ENCODE measurements at places on chromosomes 12 and 14.

DNA sequence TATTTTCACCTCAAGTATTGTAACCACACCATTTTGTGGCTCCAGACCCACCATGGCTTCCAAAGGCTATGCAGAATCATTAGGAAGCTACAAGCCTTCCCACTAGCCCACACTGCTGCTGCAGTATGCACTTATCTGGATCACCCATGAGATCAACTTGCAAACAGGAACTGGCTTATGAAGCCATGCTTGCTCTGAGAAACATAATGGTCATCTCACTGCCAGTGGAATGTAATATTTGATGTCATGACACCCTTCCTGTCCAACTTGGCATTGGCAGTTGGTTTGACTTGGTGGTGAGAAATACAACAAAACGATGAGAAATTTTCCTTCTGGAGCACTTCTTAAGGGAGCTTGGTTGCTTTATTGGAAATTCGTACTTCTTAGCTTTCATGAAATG, 69.3 kb upstream of the FRMD6 start:
- DNase-seq, result no peak

DNA sequence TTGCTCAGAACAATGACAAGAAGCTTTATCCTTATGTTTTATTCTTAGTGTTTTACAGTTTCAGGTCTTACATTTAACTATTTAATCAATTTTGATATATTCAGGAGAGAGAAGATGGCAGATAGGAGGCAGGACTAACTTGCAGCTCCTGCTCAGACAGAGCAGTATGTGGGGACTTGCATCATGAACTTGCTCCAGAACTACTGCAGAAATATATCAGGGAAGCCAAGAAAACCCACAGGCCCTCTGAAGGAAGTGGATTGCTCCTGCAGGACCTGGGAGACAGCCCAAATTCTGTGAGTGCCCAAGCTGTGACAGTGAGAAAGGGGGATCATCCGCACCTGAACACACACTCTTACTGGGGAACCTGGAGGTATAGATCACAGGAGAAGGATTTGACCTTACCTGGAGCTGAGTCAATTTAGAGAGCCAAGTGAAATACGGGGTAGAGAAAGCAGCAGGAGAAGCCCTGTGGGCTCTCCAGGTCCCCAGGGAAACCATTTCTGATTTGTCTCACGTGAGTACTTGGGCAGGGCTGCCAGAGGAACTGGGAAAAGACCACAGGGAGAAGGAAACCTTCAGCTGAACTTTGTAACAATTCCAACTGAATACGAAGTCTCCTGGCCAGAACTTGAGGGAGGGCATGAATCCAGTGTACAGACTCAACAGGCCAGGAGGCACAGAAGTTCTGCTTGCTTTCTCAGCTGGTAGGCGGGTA, 28.9 kb upstream of the TSPAN8 start:
- DNase-seq, result no peak

GRCh38 chr12:109744026-109744425, 30.4 kb downstream of the FAM222A start:
- no peak for DNase-seq

DNA sequence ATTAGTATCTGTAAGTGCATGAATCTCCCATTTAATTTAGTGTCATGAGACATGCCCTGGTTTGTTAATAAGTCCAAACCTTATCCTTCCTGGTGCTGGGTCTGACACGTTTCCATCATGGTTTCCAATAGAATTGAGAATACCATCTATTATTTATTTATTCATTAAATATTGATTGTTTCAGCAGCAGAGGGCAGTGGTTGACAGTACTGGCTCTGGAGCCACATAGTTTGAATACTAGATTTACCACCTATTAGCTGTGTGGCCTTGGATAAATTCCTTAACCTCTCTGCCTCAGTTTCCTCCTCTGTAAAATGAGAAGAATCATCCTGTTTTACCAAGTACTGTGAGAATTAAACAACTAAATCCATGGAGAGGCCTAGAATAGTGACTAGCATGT, 941 bp upstream of the STAB2 start:
- no peak for DNase-seq

GRCh38 chr12:79347866-79348265, 342.9 kb downstream of the PAWR start:
- DNase-seq, result no peak

DNA sequence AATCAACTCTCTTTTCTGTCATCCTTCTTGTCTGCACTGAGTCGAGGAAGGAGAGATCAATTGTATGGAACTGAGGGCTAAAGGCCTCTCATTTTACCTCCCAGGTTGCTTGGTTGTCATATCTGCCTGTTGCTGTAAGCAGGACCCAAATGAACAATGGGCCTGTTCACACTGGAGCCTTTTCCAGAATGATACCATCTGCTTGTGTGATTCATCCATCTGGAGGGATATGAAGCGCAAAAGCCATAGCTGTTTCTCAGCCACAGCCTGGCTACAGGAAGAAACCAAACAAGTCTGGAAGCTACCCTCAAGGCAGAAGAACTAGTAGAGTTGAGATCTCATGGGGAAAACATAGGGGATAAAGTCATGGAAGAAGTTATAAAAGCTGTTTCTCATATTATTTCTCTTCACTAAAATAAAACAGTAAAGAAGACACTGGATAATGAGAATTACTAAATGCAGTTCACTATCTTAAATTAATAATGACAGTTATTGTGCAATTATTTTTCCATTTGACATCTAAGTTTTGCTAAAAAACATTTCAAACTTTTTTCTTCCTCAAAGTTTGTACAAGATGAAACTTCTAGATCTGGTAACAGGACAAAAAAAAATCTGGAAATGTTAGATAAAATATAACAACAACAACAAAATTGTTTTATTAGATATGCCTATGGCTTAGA, 106.3 kb downstream of the SPTSSA start:
- DNase-seq, result no peak

GRCh38 chr12:2439332-2440100, 355.3 kb upstream of the FKBP4 start:
- no peak for DNase-seq
